ENCODE measurements at places on chromosomes 6 and 20.

DNA sequence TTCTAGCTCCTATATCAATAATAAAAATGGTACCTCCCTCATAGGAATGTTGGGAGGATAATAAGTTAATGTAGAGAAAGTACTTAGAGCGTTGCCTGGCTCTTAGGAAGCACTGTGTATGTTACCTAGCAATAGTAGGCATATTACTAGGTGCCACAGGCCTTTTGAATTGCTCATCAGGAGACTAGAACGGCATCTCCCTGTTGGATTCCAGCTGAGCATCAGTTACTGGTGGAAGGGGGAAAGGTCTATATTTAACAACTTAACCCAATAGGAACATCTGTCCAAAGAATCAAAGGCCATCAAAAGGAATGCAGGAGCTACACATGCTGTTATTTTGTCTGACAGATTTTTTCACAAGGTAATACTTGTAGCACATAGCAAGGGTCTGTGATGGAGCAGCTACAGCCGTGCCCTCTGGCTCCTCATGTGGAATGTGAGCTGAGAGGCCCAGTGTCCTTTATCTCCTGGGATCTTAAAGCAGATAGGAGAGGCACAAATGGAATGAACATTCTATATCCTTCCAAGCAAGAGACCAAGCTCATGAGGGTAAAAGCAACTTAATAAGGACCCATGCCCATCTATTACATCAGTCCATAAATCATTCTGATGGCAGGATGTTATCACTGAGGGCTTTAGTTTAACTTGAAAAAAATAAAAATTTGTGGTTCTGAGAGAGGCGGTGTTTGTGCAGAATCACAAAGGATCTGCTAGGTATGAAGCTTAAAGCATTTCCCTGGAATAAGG is 184.9 kb upstream of the LAMP5 start:
- DNase-seq, result no peak

- DNase-seq, result no peak
These were observed 58.6 kb downstream of the RPS12 start for GRCh38 chr6:132872923-132873322.

DNA sequence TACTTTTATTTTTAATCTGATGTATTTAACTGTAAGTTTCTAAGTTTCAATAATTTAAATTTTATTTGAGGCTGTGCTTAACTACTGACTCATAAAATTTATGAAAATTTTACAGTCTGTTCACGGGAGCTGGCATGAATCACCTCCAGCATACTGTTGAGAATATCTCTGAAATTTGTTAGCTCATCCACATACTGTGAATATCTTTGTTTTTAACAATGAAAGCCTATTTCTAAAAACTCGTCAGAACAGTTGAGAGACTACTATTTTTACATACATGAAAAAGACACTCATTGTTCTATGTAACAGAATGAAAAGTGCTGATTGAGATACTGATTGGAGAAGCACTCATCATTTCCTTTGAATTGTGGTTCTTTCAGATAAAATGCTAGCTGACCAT is 749.3 kb downstream of the TENT5A start:
- no peak for DNase-seq

GRCh38 chr20:13148961-13149360 is 72.1 kb upstream of the ISM1 start:
- no peak for DNase-seq

DNA sequence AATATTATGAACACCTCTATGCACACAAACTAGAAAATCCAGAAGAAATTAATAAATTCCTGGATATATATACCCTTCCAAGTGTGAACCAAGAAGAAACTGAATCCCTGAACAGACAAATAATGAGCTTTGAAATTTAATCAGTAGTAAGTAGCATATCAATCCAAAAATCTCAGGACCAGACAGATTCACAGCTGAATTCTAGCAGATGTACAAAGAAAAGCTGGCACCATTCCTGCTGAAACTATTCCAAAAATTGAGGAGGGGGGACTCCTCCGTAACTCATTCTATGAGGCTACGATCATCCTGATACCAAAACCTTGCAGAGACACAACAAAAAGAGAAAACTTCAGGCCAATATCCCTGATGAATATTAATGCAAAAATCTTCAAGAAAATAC is 67.0 kb upstream of the PDE7B start:
- DNase-seq, result no peak

DNA sequence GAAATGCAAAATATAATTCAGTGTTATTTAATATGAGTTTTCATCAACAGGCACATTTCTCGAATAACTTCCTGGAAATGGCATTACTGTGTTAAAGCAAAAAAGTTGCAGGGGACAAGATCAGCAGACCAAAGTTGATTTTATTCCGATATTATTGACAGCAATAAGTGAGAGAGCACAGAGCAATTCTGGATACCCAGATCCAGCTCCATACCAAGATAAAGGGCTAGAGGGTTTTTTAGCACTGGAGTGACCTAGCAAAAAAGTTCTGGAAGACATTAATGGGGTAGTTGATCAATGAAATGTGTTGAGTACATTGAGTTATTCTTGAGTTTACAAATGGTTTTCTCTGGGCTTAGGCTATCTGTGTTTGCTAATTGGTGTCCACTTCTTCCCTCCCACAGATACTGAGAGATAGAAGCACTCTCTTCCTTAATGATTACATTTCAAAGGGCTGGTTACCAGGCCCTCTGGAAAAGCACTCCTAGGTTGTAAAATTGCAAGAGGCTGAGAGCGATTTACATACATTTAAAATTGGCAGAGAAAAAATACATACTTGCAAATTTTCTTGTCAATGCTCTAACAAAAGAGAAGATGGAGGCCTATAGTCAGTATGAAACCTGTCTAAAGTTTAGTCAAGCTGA is 47.0 kb upstream of the MANEA start:
- no peak for DNase-seq

- DNase-seq, result no peak
These were observed 92.7 kb upstream of the SIRPA start for GRCh38 chr20:1802385-1803060.

DNA sequence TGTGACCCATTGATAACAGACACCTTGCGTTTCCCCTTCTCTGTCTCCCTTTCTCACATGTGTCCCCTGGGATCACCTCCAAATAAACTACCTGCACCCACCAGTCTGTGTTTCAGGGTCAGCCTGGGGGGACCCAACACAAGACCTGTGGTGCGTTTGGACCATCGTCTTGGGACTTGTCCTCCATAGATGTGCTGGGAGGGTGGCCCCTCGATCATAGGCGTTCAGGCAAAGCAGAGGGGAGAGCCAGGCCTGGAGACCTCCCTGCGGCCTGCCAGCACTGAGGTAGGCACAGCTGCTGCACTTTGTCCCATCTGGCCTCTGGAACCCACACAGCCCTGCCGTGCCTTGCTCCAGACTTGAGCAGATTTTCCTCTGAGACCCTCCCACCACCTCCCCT is 18.1 kb downstream of the CST9 start:
- DNase-seq, result no peak

- DNase-seq, result no peak
These were observed 83.0 kb upstream of the ELOVL5 start for GRCh38 chr6:53431704-53432103.

- no peak for DNase-seq
These were observed 802.3 kb downstream of the MAFB start for GRCh38 chr20:39886650-39887190.

DNA sequence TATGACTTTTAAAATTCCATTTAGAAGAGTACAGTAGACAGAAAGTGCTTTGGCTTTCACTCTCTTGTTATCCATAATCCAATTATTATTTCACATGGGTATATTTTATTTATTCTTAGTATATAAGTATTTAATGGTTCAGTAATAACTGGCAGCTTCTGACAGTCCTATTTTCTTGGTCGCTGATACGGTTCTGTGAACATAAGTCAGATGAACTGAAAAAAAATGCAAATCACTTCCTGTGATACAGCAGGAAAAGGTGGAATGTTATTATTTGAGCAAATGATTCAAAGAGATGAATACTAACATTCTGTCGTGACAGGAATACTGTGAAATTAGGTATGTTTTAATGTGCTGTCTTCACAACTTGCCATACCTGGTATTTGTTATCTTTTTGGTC is 132.3 kb downstream of the ARHGAP18 start:
- no peak for DNase-seq

- DNase-seq, result no peak
These were observed 90.9 kb downstream of the PRND start for GRCh38 chr20:4812641-4813075.

- no peak for DNase-seq
These were observed 22.4 kb downstream of the OR2B2 start for GRCh38 chr6:27889628-27890444.

- DNase-seq, result no peak
These were observed 18.7 kb downstream of the ZNF451 start for GRCh38 chr6:57108691-57109090.

DNA sequence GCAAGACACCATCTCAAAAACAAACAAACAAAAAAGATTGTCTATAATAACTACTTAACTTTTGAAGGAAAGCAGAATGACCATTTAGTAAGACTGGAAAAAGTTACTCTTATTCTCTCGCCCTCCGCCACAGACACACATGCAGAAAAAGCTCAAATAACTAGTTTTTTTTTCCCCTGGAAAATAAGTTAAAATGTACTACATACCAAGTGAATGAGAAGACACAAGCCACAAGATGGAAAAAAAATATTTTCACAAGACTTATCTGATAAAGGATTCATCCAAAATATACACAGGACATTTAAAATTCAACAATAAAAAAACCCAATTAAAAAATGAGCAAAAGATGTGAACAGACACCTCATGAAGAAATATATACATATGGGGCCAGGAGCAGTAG is 31.9 kb downstream of the NUDT3 start:
- no peak for DNase-seq

DNA sequence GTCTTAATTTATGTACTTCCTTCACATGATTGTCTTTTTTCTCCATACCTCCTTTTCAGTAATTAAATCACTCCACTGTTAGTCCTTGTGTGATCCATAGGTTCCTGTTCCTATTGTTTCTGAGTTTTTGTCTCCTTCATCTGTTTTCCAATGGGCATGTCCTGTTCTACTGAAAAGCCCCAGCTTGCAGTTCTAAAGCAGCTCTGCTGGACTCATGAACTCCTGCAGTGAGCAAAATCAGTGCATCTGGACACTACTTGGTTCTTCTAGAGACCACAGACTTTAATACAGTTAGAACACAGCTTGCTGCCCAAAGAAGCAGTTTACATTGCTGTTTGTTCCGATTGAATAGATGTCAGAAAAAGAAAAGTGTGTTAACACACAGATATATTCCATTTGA is 593.3 kb upstream of the HS3ST5 start:
- no peak for DNase-seq

DNA sequence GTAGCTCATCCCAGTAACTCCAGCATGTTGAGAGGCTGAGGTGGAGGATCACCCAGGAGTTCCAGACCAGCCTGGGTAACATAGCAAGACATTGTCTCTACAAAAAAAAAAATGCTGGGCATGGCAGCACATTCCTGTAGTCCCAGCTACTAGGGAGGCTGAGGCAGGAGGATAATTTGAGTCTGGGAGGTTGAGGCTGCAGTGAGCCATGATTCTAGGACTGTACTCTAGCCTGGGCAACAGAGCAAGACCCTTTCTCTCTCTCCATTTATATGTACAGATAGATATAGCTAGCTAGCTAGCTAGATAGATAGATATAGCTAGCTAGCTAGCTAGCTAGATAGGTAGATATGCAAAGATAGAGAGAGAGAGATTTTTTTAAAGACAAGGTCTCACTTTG is 20.4 kb downstream of the ILRUN start:
- DNase-seq, result no peak

GRCh38 chr6:259901-260508 is 32.3 kb upstream of the DUSP22 start:
- DNase-seq, result no peak

DNA sequence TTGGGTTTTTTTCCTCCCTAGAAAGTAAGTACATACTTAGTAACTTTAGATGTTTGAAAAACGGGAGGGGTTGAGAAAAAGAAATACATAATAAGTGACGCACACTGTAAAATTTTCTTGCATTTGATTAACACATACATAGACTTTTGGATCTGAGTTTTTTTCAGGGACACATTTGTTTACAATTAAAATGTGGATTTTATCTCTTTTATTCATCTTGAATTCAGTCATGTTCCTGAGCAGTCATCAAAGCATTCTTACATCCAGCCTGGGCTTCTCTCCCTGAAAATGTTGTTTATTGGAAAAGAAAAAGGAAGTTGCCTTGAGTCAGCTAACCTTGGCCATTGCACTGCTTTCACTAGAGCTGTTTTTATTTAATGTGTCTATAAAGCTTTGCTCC is 8.7 kb upstream of the RPP40 start:
- no peak for DNase-seq

GRCh38 chr20:52433326-52434040 is 241.9 kb upstream of the ZFP64 start:
- no peak for DNase-seq

- DNase-seq, result no peak
These were observed 1.1 kb downstream of the RAB32 start for GRCh38 chr6:146544616-146545182.

DNA sequence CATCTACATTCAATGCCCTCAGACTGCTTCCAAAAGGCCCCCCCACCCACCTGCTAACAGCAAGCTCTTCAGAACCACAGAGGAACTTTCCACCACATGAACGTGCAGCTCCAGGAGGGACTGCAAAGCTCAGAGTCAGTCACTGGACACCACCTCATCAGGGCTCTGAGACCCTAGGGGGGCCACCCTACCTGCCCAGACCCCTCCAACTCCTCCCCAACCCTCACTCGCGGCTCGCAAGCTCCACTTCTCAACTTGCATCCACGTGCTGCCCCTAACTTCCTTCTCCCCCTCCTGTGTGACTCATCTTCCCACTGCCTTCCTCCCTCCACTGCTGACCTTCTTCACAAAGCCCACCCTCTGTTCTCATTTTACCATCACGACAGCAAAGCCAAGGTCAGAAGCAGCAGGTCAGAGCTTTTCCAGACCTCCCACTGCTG is 6.5 kb downstream of the MBOAT1 start:
- peak; percentile 47 for DNase-seq

DNA sequence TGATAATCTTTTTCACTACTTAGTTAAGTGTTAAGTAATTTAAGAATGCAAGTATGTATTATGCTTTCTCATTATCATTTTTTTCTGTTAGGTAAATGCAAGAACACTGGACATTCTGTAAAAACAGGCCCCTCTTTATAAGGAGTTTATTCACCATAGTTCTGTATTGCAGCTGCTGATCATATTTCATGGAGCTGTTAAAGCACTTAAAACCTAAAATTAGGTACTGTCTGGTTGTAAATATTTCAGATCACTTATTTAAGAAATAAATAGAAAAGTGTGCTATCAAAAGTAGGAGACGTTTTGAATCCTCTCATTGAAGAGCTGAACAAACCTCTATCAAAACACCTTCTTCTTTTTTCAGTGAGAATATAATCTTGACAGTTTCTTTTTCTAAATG is 3.9 kb downstream of the EYA4 start:
- no peak for DNase-seq

GRCh38 chr20:5214826-5215225 is 88.0 kb downstream of the CDS2 start:
- DNase-seq, result no peak

DNA sequence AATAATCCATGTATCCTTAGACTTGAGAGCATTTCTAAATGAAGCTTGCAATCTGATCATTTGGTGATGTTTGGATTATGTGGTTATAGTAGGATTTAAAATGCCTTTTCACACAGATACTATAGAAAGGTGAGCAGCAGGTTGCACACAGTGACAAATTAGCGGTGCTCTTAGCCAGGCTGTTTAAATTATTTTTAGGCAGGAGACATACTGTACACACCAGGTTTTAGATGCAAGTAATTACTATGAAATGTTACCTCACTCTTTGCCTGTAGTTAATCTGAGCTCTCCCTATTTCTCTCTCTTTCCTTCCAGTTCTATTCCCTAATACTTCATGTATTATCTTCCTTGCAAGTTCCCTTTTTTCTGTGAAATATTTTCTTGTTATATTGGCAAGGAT is 191.7 kb downstream of the RIMS1 start:
- no peak for DNase-seq

Measured in CD4-positive, alpha-beta T cell (primary cell).